Activated CD4-positive, alpha-beta T cell treated with anti-CD3 and anti-CD28 coated beads, Interleukin-2, Interleukin-6, amounts not matched to agents 100 ng/mL and 50 ng/mL, durations not matched to agents 16 hours and 8 hours (primary cell): ENCODE measurements at places on chromosomes 13 and 19.

DNA sequence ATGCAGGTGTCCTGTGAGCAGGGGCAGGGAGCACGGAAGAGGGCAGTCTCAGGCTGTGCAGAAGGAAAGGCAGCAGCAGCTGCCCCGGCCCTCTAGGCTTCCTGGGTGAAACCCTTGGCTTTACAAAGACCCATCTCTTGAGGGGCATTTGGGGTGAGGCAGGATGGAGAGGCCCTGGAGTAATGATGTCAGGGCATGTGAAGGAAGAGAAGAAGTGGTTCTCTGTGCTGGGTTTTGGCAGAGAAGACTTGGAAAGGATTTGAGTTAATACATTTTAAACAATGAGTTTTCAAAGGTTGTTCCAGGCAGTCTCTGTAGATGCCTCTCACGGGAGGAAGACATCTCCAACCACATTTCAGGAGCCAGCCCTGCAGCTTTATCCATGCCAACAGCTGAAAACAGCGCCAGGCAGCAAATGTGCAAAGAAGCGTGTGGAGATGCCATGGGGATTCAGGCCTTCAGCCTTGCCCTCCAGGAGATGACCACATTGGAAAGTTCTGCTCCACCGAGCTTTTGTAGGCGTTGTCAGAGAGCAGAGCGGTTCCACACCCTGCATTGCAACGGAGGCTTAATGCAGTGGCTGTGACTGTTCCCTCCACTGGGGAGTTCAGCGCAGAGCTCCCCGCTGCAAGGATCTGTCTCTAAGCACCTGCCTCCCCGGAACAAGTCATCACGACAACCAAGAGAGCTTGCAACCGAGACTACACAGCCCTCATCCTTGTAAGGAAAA, 322.8 kb downstream of the UQCRFS1 start:
- DNase-seq: no peak

DNA sequence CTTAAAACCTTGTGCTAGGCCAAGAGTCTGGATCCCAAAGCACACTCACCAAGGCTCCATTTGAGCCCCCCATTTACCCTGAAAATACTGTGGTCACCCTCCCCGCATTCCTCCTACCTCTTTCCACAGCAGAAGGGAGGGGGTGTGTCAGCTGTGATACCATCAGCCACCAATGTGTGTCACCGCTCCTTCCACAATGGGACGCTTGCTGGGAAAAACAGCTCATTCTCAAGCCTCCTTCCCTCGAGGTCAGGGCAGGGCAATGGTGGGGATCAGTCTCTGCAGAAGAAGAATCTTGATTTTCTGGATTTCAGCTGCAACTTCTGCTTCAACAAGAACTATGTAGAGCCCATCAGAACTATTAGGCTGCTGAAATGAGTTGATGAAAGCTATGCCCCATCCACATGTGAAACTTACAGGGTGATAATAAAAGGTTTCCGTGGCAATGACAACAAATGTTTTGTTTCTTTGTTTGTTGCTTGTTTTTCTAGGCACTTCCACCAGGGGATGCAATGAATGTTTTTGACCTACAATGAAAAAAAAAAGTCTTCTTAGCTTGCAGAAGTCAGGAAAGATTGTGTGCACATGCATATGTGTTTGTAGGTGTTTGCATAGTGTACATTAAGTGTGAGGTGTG, 26.4 kb upstream of the ZNF507 start:
- DNase-seq: no peak

DNA sequence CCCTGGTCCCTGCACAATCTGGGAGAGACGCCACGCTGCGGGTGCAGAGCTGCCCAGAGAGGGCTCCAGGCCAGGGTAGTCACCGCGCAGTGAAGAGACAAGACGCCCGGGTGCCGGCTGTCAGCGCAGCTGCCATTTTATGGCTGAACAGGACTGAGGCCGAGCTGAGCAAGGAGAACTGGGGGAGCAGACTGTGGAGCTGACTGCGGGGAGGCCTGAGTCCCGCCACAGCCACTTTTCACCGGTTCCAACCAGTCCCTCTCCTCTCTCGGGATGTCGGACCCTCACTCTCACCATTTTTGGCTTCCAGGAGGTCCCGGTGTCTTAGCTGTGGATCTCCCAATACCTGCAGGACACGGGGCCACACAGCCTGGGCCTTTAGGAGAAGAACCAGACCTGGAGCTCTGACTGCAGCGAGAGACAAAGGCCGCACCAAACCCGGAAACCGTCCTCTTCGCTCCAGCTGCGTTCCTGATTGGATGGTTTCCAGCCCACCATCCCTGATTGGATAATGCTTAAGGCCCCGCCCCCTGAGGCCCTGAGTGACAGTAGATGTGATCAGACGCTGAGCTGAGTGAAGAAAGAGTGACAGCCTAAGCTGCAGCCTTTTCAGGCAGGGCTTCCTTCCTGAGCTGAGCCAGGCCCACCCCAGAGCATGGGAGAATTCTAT, at the start of gene ZNF626:
TSS of gene ZNF626 (minus strand) at position 422 of the 670 bp plus-strand sequence. CDS start at position 297, 125 bp downstream.
- peak; percentile 86 for DNase-seq

DNA sequence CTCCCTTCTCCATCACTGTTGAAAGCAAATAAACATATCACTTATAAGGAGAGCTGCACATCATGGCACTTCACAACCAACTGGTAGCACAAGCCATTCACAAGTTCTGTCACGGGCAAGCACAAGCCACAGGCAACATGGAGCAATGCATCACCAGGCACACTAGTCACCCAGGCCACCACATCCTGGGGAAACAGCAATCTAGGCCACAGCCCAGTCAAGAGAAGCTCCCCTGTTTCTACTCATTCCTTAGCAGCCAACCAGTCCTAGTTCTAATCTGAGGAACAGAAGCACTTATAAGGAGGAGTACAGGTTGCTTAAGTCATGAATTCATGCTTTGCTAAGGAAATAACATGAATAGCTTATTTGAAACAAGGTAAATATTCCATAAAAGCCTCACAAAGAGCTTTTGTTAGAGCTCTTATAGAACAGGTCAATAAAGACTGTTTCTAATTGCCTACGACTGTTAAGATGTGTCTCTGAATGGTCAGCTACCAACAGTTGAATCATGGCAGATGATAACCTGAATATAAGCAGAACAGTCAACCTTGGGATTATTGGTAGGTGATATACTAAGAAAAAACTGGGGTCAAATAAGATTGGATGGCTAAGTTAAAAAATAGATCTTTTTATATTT, 169.0 kb downstream of the TBC1D4 start:
- DNase-seq: peak; percentile 76

DNA sequence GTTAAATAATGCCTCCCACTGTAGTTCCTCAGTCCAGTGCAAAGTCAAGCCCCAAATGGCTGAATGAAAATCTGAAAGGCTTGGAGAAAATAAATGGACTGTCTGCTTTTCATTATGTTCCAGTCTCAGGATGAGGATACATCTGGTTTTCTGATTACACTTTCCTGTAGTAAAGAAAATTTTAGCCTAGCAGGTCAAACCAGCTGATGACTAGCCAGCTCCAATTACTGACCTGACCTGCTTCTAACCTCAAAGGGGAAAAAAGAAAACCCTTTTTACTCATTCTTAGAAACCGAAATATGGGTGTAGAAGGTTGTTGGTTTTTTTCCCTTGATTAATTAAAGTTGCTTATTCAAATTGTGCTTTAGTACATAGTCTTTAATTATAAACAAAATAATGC, 418.4 kb downstream of the EFNB2 start:
- DNase-seq: no peak

DNA sequence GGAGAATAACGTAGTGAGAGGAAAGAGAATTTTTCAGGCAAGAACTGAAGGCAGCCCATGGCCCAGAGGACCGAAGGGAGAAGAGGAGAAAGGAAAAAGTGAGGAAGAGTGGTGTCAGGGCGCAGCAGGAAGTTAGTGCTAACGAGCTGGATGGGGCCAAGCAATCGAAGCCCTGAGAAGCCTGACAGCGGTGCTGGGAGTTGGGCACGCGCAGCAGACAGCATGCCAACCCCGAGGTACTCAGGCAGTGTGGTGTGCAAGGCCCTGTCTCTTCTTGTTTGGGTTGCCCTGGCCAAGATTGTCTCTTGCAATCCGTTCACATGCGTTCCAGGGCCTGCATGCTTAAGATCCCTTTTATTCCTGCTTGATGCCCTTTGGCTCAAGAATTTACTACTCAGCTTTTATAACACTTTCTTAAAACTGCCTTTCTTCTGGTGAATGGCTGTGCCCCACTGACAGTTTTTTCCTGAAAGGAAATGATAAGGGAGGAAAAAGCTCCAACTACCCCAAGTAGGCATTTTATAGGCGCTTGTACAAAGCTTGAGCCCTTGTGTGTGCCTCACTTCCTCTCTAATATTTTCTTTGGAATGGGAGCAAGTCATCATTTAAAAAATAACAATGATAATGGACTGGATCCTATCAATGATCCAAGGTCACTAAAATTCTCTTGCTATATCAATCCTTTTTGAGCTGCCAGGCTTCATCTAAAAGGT, 115.4 kb downstream of the FLT1 start:
- DNase-seq: no peak

- no peak for DNase-seq
These were observed 182.5 kb upstream of the OBI1 start for GRCh38 chr13:78841358-78841963.

DNA sequence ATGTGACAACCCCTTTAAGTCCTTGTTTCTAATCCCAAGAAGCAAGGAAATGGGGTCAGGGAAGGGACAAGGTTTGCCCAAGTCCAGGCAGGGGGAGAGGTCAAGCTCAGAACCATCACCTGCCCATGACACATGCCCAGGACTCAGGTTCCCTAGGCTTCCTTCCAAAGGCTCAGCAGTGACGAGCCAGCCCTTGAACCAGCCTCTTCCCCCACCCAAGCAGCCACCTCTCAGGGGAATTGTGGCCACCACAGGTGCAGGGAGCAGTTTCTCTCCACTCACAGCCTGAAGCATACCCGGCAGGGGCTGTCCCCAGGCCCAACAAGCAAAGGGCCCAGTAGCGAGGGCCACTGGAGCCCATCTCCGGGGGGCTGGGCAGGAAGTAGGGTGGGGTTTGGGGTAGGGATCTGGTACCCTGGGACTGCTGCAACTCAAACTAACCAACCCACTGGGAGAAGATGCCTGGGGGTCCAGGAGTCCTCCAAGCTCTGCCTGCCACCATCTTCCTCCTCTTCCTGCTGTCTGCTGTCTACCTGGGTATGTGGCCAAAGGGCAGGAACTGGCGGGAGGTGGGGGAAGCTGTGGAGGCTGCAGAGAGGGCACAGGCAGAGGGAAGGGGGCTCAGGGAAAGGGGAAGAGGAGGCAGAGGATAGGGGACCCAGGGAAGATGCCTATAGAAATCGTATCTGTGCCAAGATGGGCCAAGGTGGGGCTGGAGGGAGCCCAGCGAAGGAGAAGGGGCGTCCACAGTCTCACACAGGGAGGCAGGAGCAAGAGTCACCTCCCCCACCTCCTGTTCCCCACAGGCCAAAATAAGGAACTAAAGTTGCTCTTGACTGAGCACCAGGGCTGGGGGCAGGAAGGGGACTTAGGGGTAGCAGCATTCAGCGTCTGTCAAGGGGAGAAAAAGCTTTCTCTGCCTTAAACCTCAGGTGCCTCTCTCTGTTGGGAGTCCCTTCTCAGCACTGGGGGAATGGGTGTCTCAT, at the start of gene CD79A:
TSS of gene CD79A (plus strand) at position 433 of the 986 bp plus-strand sequence. CDS start at position 459, 26 bp downstream.
- no peak for DNase-seq
